ENCODE measurements at places on chromosomes 1 and 21. TPM values are rescaled to one million over a fixed set of nuclear protein-coding genes. Genes with fewer than 3 reads are reported as not detected.

The IL22RA1 gene
- 4.4 TPM for total RNA-seq

DNA sequence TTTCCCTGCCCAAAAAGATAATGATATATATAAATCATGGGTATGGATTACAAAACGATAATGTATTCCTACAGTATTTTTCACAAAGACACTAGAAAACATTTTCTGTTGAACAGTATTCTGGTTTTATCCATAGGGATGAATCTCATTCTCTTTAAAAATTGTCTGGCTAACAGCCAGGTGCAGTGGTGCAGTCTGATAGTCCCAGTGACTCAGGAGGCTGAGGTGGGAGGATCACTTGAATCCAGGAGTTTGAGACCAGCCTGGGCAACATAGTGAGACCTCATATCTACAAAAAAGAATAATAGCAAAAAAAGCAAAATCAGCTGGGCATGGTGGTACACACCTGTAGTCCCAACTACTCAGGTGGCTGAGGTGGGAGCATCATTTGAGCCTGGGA, 23.3 kb downstream of the PIP5K1A start:
- no peaks in the 10 kb centered on the region for H3K27me3 ChIP-seq
- peaks cover 5% of the 10 kb centered on the region for H3K4me1 ChIP-seq
- H3K27ac ChIP-seq, result no peak overlapping the region
- no peak for DNase-seq
- no peaks in the 10 kb centered on the region for H3K36me3 ChIP-seq

The MROH9 gene
- not detected for total RNA-seq

DNA sequence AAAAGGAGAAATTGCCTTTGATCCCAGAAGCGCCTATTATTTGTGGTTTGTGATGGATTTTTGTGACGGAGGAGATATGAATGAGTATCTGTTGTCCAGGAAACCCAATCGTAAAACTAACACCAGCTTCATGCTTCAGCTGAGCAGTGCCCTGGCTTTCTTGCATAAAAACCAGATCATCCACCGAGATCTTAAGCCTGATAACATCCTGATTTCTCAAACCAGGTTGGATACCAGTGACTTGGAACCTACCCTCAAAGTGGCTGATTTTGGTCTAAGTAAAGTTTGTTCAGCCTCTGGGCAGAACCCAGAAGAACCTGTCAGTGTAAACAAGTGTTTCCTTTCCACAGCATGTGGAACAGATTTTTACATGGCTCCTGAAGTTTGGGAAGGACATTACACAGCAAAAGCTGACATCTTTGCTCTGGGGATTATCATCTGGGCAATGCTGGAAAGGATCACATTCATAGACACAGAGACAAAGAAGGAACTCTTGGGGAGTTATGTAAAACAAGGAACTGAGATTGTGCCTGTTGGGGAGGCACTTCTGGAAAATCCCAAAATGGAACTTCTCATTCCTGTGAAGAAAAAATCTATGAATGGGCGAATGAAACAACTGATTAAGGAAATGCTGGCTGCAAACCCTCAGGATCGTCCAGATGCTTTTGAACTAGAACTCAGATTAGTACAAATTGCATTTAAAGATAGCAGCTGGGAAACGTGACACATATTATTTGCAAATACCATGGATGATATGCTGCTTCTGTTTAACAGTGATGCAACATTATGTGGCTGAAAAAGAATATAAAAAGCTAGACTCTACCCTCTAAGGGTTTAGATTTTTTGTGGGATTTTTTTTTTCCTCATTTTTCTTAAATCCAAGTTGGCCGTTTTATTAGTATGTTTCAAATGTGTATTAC, 10.5 kb downstream of the PDIK1L start:
- no peak overlapping the region for H3K4me3 ChIP-seq
- H3K27me3 ChIP-seq, result no peaks in the 10 kb centered on the region
- DNase-seq, result no peak
- peaks cover 47% of the 10 kb centered on the region for H3K4me1 ChIP-seq
- H3K36me3 ChIP-seq, result no peaks in the 10 kb centered on the region

DNA sequence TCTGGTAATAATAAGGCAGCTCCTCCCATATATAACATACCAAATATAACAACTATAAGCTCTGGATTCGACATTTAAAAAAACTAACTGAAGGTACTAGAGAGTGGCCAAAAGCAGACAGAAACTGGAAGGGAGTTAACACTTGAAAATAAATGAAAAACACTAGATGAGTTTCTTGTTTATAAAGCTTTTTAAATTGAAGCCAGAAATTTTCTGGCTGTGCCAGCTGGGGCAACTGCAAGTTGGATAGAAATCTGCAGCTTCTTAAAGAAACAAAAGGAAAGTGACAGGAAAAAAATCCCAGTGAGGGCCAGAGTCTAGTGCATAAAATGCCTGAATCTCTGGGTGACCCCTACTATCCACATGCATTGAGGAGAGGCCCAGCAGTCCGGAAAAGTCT, 432.7 kb downstream of the SMYD3 start:
- no peak for DNase-seq
- H3K4me3 ChIP-seq, result no peak overlapping the region
- H3K36me3 ChIP-seq, result no peaks in the 10 kb centered on the region
- no peaks in the 10 kb centered on the region for H3K4me1 ChIP-seq
- no peak overlapping the region for H3K27ac ChIP-seq

GRCh38 chr1:230684146-230684545, 29.8 kb downstream of the AGT start:
- H3K36me3 ChIP-seq, result peaks cover 70% of the 10 kb centered on the region
- H3K27me3 ChIP-seq, result no peaks in the 10 kb centered on the region
- H3K4me3 ChIP-seq, result no peak overlapping the region
- no peak overlapping the region for H3K27ac ChIP-seq
- no peak for DNase-seq
- H3K4me1 ChIP-seq, result no peaks in the 10 kb centered on the region

The TRIM67 gene
- total RNA-seq, result under 0.01 TPM

GRCh38 chr1:119485201-119485600, 21.8 kb upstream of the HSD3B1 start:
- no peak overlapping the region for H3K27ac ChIP-seq
- no peak for DNase-seq
- no peaks in the 10 kb centered on the region for H3K27me3 ChIP-seq
- no peaks in the 10 kb centered on the region for H3K4me1 ChIP-seq

DNA sequence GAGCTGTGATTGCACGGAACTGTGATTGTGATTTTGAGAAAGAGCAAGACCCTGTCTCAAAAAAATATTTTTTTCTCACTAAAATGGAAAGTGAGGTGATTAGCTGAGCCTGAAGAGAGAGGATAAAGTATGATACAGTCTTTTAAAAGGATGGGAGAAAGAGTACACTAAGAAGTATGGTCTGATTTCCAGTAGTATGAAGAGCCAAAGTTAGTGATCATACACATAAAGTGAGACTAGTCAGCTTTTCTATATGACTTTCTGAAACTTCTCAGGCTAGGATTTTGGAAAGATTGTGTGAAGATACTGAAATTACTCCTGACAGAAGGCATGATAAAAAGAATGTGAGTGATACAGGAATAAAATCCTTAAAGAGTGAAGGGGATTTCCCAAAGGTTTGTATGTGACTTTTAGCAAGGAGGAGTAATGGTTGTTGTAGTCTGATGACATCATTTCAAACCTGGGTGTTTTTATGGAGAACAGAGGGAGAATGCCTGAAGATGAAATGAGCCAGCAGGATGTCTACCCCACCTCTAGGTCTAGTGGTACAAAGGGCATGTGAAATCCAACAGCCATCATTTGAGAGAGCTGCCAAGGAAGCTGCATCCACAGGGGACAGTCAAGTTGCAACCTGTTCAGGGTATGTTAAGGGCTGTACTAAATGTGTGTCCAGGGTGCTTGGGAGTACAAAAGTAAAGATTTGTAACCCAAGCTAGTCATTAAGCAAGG, 157.7 kb downstream of the PIK3R3 start:
- no peak overlapping the region for H3K4me3 ChIP-seq
- H3K27me3 ChIP-seq, result no peaks in the 10 kb centered on the region
- no peaks in the 10 kb centered on the region for H3K36me3 ChIP-seq
- DNase-seq, result peak; percentile 46
- peaks cover 34% of the 10 kb centered on the region for H3K4me1 ChIP-seq
- peak overlapping the region; percentile 89 for H3K27ac ChIP-seq

DNA sequence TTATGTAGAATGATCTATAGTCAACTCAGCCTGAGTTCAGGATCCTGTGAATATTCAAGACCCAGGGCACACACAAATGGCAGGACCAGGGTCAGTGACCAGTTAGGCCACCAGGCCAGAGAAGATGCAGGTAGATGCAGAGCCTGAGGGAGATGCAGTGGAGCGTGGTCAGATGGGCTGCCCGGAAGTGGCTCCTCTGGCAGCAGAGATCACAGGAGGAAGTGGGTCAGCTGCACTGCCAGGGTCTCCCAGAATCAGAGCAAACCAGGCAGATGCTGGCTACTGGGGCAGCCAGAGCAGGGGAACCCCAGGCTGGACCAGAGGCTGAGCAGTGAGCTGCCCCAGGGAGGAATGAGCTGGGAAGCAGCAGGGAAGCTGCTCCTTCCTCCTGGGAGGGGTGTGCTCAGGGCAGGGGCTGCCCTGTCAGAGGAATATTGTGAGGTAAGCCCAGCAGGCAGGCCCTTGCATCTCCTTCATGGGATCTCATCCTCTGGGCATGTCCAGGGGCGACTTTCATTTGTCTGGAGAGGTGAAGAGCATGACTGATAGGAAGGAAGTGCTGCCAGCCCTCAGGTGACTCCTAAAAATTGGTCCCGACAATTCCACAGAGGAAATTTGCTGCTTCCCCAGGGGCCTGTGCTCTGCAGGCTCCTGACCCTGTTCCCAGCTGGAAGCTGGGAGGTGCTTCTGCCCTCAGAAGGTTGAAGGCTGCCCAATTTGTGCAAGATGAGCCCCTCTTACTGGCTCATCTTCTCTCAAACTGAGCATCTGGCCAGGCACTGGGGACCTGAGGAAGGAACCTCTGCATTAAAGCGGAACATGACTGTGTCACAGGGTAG, 49.3 kb downstream of the STUM start:
- DNase-seq, result no peak
- H3K36me3 ChIP-seq, result no peaks in the 10 kb centered on the region
- no peaks in the 10 kb centered on the region for H3K27me3 ChIP-seq

GRCh38 chr1:52569449-52570210, 16.7 kb upstream of the TUT4 start:
- no peak overlapping the region for H3K27ac ChIP-seq
- H3K27me3 ChIP-seq, result no peaks in the 10 kb centered on the region
- no peak overlapping the region for H3K4me3 ChIP-seq
- no peak for DNase-seq
- no peaks in the 10 kb centered on the region for H3K4me1 ChIP-seq

GRCh38 chr21:46661211-46661625, 25.7 kb downstream of the PRMT2 start:
- H3K27ac ChIP-seq, result peak overlapping the region; percentile 68
- peaks cover 10% of the 10 kb centered on the region for H3K36me3 ChIP-seq
- H3K4me3 ChIP-seq, result no peak overlapping the region
- H3K4me1 ChIP-seq, result no peaks in the 10 kb centered on the region

GRCh38 chr21:43194303-43195120, 25.7 kb downstream of the CRYAA start:
- no peak overlapping the region for H3K27ac ChIP-seq
- DNase-seq, result no peak
- H3K4me3 ChIP-seq, result no peak overlapping the region
- no peaks in the 10 kb centered on the region for H3K27me3 ChIP-seq
- H3K36me3 ChIP-seq, result no peaks in the 10 kb centered on the region
- peaks cover 3% of the 10 kb centered on the region for H3K4me1 ChIP-seq

GRCh38 chr1:181159451-181160140, 71.1 kb downstream of the IER5 start:
- peaks cover 21% of the 10 kb centered on the region for H3K4me1 ChIP-seq
- DNase-seq, result peak; percentile 69
- no peak overlapping the region for H3K4me3 ChIP-seq
- peak overlapping the region; percentile 64 for H3K27ac ChIP-seq
- no peaks in the 10 kb centered on the region for H3K36me3 ChIP-seq

DNA sequence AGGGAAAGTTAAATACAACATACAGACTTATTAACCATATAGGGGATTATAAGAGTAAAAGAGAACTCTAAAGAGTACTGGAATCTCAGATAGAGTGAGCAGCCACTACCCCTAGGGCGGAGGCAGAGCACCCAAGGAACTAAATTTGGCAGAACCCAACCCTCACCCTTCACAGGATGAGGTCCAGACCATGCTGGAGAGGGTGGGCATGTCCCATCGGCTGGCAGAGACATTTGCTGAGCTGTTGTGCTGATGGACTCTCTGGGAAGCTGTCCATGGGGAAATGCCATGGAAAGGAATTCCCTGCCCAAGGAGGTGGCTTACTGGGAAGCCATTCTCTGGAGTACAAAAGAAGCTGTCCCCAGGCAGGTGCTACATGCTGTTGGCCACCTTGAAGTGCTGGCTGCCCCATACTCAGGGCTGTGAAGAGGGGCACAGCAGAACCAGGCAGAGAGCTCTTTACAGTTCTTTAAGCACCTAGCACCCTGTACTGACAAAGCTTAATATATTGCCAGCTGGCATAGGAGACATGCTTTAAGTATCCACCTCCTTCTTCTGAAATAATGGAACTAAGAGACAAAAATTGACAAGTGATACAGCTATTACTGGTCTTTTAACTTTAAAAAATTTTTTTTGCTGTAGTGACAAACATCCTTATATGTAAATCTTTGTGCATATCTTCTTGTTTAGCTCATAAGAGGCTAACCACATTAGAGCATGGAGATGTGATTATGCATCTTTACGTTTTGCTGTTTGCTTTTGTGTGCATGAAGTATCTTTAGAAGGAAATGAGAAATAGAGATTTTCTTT, 29.6 kb downstream of the TSNAX start:
- H3K36me3 ChIP-seq, result no peaks in the 10 kb centered on the region
- no peak for DNase-seq
- no peak overlapping the region for H3K4me3 ChIP-seq
- no peak overlapping the region for H3K27ac ChIP-seq
- peaks cover 16% of the 10 kb centered on the region for H3K4me1 ChIP-seq

DNA sequence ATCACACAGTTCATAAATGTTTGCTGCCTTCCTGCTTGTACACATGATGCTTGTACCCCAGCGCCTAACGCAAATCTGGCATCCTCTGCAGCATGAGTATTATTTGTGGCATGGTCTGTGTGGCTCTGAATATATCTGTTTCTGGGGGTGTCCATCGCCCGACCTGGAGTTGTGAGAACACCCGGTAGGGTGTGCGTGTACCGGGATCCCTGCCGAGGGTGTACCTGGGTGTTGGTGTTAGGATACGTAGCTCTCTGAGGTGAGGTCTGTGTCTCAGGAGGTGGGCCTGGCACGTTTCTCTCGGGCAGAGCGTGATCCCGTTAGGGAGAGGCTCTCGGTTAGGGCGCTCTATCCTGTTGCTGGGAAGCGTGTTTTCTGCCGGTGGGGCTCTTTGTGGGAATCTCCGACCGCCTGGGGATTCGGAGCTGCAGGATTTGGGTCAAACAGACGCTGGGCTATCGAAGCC, 10.4 kb upstream of the CDC20 start:
- DNase-seq, result no peak
- H3K27me3 ChIP-seq, result no peaks in the 10 kb centered on the region
- peaks cover 7% of the 10 kb centered on the region for H3K4me1 ChIP-seq

DNA sequence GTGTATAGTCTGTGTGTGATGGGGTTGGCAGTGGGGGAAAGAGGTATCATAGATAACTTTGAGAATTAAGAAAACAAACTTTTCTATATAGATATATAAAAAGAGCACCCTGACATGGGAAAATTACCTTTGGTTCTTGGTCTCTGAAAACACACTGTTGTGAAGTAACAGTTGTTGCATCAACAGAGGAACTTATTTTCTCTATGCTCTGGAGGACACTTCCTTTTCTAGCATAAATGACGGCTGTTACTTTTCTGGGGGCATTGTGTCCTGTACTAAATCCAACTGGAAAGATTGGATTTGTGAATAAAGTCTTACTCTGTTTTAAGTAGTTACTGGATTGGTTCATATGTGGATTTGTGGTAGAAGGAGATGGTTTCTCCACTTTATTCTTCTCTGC, 12.6 kb downstream of the LRIF1 start:
- H3K27ac ChIP-seq, result no peak overlapping the region
- H3K4me3 ChIP-seq, result no peak overlapping the region
- peaks cover 46% of the 10 kb centered on the region for H3K36me3 ChIP-seq
- DNase-seq, result no peak
- no peaks in the 10 kb centered on the region for H3K4me1 ChIP-seq
- H3K27me3 ChIP-seq, result no peaks in the 10 kb centered on the region

Measured in transverse colon (tissue), 4 donors.